ENCODE measurements at places on chromosomes 1 and 21.
A peak's percentile ranks its signal among the peaks of the same experiment; 100 is the strongest.

DNA sequence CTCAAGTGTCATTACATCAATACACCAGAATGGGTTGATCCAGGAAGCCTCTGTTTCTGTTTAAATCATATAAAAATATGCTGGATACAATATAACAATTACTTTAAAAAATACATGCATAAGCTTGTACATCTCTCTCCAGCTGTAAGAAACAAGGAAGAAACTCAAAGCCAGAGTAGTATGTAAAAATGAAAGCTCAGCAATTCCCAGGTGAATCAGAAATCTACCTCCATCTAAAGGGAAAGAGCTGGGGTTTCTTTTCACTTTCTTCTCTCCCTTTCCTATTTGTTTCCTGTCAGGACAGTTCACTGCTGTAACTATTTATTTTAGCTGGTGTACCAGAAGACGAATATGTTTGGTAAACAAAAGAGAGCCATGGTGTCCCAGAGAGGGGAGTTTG lies 301.0 kb upstream of the C1orf87 start:
- no peak for DNase-seq

GRCh38 chr1:48182439-48182838 lies 40.1 kb upstream of the SLC5A9 start:
- no peak for DNase-seq

GRCh38 chr1:230396966-230397365 lies 29.2 kb downstream of the PGBD5 start:
- no peak for DNase-seq

DNA sequence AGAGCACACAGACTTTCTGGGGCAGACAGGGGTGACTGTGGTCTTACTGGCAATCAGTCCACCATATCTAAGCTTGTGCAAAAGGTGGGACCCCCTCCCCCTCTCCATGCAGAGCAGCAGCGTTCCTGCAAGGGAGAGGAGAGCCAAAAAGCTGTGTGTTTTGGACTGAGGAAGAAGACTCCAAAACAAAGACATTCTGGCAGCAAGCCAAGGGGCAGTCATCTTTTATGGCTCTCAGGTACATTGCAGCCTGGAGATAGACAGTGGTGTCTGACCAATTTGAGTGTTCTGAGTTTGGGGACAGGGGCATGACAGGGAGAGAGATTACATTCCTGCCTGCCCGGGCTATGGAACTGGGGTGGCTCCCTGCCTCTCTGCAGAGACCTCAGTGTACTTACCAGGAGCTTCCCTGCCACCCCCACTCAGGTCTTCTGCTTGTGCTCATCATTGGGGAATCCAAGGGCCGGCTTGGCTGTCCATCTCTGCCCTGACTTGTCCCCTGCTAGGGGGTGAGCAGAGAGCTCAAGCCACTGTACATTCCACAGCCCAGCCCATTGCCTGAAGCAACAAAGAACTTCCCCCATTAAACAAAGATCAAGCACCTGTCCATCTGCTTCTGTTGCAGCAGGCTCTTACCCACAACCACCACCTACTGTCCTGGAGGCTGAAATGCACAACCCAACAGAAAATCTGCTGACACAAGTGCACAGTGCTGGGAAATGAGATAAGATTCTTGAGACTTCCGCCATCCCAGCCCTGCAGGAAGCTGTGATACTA lies 131.1 kb downstream of the EVI5 start:
- no peak for DNase-seq

DNA sequence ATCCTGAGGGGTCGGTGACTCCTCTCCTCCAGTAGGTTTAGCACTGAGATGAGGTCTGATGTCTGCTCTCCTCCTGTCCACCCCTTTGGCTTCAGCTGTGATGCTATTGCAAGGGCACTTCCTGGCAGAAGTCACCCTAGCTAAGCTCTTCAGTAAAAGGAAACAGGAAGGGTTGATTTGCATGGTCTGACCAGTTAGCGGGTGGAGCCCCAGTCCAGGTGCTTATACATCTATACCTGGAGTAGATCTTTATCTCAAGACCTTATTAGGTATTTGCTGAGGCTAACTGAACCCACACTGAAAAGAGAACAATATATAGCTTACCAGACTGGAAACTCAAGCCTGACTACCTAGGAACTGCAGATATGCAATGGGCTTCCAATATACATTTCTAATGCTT lies 28.9 kb upstream of the NFASC start:
- DNase-seq: no peak

DNA sequence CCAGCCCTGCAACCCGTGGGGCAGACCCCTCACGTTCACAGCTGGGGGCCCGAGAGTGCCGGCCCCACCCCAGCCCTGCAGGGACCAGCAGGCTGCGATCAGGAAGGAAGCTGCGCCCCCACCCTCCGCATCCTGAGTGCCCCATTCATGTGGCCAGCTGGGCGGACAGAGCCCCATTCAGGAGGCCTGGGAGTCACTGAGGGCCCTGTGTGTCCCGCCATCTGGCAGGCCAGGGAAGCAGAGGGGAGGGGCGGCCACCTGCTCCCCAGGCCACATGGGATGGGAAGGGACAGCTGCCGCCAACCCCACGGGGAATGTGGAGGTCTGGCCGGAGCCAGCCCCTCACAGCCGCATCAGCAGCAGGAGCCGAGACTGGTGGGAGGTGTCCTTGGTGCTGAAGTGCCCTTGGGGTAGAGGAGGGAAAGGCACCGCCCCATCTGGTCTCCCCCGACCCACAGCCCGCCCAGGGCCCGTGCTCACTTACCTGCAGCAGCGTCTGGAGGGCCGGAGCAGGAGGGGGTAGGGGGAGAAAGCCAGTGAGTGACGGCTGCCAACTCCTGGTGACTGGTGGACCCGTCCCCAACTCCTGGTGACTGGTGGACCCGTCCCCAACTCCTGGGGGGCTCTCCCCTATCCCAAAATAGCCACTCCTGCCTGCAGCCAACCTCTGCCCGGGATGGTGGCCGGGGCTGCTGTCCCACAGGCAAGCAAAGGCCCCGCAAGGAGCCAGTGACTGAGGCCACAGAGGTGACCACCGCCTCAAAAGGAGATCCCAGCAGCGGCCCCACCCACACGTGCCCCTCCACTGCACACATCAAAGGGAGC lies 8.7 kb downstream of the ACAP3 start:
- peak; percentile 86 for DNase-seq
